Chondrocyte (in vitro differentiated cells): ENCODE measurements at places on chromosomes 4 and X. TPM values are rescaled to one million over a fixed set of nuclear protein-coding genes. Genes with fewer than 3 reads are reported as not detected.

DNA sequence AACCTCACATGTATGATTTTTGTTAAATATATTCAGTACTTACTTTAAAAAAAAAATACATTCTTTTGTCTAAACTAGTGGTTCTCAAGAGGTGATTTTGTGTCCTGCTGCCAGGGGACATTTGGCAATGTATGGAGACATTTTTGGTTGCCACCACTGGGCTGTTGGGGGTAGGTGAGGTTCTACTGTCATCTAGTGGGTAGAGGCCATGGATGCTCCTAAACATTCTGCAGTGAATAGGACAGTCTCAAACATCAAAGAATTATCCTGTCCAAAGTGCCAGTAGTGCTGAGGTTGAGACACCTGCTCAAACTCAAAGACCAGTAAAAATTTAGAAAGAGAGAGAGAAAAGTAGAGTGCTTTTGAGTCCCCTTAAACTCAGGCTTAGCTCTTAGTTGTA lies 32.9 kb upstream of the PGM2 start:
- DNase-seq: no peak

- no peak for DNase-seq
These were observed 871.1 kb upstream of the SLIT2 start for GRCh38 chr4:19380600-19380999.

- no peak for DNase-seq
These were observed 105.6 kb downstream of the CBLL2 start for GRCh38 chrX:22378296-22378695.

DNA sequence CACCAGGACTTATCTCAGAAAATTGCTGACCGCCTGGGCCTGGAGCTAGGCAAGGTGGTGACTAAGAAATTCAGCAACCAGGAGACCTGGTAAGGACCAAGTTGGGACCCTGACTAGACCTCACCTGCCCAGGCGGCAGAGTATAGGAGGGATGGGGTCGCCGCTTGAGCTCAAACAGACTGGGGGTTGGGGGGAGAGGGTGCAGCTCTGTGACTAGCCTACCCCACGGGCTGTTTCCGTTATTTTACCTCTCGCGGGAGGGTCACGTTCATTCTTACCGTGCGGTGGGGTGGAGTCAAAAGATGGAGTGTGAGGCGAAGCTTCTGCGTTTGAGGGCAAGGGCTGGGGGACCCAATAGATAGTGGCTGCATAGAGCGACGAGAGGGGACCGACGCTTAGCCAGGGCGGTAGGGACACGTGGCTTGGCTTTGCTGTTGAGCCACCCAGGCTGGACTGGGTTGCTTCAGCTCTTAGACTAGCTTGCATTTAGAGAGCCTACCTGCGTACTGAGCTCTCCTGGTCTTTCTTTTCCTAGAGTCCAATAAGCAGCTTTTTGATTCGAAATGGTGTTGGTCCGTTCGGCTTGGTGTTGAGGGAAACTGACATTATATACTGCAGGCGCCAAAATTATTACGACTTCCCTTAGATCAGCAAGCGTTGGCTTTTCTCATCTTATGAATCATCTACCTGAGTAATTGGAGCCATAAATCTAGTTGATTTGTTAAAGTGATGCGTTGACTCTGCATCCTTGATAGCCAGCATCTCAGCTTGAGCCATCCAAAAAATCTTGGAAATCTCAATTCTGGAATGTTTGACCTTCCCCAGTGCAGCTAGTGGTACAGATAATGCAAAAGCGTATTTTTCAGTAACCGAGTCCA lies 591 bp downstream of the PRPS1 start:
- no peak for DNase-seq

GRCh38 chrX:155767051-155767875 lies 113.9 kb upstream of the VAMP7 start:
- DNase-seq: no peak

- DNase-seq: peak; percentile 59
These were observed 14.0 kb downstream of the SORCS2 start for GRCh38 chr4:7206385-7206784.

- no peak for DNase-seq
These were observed 197.6 kb upstream of the PSAPL1 start for GRCh38 chr4:7632341-7632740.

DNA sequence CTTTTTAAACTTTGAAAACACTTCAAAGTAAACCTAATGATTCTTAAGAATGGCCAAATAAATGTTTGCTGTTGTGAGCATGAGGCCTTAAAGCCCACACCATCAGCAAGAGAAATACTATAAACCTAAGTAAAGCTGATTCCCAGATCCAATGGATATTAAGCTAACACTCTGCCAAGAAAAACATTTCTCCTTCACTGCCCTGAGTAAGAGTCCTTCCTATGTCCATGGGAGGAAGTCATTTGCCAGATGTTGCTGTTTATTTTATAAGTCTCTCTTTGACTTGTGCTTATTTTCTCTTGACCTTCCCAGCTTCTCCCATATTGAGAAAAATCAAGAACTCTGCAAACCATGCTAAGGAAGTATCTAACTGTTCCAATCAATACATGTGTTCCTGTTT lies 154.3 kb upstream of the EDNRA start:
- DNase-seq: no peak

DNA sequence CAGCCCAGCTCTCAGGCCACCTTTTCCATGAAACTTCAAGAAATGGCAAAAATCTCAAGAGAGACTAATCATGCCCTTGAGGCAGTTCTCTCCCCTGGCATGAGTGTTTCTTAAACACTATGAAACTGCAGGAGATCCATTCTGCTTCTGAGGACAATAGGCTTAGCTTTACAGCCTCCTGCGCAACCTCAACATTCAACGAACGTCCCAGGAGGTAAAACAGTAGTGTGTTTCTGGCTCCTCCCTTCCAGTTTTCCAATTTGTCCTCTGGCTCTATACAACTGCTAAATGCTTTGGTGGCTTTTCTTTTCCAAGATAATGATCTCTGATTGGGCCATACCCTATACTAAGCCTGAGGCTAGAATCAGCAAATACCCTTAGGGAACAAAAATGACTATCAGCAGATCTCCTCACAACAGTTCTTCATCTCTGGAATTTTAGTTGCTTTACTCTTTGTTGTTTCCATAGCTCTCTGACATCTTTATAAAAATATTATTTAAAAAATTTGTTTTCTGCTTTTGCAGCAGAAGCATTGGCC lies 87.0 kb upstream of the FAT1 start:
- DNase-seq: no peak

DNA sequence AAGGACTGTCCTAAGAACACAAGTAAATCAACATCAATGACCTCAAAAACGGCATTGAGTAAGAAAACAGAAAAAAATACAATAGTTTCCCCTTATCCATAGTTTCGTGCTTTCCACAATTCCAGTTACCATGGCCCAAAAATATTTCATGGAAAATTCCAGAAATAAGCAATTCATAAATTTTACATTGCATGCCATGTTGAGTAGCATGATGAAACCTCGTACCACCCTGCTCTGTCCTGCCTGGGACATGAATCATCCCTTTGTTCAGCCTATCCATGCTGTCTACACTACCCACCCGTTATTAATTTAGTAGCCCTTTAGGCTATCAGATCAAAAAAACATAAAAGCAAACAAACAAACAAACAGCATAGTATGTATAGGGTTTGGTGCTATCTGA lies 51.1 kb downstream of the KLF3 start:
- DNase-seq: no peak

DNA sequence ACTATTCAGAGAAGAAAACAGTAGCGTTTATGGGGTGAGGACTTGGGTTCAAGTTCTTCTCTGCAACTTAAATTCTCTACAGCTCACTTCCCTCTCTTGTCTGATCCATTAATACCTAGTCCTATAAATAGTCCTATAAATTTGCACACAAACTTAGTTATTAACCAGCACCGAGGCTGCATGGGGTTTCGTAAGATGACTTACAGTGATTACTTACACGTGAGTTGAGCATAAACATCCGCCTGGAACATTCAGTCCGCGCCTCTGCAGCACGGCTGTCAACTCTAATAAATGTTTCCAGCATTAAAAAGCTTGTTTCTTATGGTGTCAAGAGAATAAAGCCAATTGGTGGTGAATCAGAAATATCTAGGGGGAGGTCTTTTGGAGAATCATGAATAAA lies 103.0 kb upstream of the ENPP6 start:
- DNase-seq: no peak

GRCh38 chr4:26287756-26288155 lies 33.1 kb upstream of the RBPJ start:
- no peak for DNase-seq

GRCh38 chrX:3377560-3377959 lies 31.1 kb upstream of the MXRA5 start:
- DNase-seq: no peak

GRCh38 chr4:153079857-153080391 lies 124.3 kb upstream of the TRIM2 start:
- DNase-seq: no peak

DNA sequence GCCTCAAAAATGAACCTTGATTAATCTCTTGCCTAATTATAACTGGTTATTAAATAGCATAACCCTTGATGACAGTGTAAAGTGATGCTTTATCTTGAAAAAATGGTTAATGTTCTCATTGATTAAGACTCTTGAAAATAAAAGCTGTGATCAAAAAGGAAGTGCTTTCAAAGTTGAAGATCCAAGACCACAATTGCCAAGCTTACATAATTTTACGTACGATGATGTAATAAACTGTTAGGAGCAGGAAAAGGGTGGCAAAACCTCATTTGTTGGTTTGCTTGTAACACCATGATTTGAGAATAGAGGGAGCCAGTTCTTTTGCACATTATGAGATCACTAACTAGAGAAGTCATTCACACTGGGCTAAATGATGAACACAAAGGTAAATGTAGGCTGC lies 322.2 kb downstream of the ADGRL3 start:
- no peak for DNase-seq

- no peak for DNase-seq
These were observed 880.4 kb downstream of the PCDH18 start for GRCh38 chr4:136651932-136652331.

- no peak for DNase-seq
These were observed 20.3 kb upstream of the SLC25A4 start for GRCh38 chr4:185122681-185123345.

GRCh38 chr4:152992466-152992865 lies 56.3 kb downstream of the FHDC1 start:
- DNase-seq: no peak

DNA sequence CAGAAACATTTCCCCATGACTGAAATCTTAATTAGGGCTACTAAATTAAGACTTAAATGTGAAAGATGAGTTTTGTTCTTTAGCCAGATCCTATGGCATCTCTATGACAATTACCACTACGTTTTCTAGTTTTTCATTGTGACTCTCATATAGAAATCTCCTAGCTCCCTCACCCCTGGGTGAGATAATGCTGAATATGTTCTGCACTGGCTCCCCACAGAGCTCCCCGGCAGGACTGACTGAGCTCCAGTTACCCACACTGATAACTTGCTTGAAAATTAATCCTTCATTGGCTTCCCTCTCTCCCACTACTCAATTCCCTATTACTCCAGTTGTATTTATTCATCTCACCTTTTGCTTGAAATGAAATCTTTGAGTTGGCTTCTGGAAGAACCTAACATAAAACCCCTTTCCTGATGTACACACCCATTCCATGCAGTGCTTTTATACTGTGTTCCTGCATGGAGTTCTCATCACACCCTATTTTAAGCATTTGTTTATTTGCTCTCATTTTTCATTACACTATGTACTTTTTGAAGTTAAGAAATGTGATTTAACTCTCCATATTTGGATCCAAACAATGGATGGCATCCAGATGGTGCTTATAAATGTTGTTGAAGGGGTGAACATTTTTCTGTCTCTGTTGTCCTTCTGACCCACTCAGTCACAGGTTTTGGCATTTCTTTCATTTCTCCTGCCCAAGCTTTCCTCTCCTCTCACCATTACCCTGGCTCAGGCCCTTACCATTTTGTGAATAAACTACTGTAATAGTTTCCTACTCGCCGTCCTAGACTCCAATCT lies 623.4 kb downstream of the SPRY1 start:
- no peak for DNase-seq

GRCh38 chrX:136227948-136228838 lies 23.0 kb downstream of the MAP7D3 start:
- DNase-seq: no peak

DNA sequence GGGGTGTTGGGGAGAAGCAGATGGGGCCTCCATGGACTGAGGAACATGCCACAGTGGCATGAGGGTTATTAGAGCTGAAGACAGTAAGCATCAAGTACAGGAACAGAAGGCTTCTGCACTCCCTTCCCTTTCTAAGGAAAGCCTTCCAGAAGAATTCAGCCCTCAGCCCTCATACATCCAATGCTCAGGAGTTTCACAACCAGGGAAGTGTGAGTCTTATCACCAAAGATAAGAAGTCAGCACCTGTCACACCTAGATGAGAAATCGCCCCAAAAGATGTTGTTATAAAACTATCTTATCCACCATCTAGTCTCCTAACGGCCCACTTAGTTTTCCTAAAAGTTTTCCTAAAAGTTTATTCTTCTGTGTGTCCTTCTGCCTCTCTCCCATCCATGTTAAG lies 78.0 kb upstream of the STS start:
- no peak for DNase-seq

DNA sequence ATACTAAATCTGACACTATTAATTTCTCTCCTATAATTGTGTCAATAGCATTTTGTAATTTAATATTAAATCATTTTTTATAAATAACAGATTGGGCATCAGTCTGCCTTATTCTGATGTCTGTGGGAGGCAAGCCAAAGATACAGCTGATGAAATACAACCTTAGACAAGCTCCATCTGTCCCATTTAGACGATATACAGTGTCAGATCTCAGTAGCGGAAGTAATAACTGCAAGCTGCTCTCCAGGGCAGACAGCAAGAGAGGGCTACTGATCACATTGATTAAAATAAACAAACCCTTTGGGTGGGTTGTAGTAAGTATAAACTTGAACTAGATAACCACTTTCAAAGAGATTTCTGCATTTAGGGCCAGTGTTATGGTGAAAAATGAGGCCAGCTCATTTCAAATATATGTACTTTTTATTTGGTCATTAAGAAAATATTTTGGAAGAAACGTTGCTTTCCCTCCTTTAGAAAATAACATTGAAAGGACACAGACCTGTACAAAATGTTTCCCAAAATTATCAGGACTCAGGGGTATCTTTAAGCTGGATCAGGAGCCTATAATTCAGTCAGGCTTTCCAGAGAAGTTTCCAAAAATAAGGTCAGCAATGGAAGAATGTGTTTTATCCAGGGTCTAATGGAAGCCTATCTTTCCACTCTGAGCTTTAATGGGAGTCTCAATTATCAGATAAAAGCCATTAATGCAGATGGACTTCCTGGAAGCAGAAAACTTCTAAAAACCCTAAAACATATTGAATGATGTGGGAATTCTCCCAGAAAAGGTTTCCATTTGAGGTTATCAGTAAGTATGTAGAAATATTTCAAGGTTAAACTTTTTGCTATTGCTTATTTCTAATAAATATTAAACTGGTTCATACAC lies 1028.8 kb upstream of the IGFBP7 start:
- DNase-seq: no peak

IL13RA2 gene
- not detected in 3 replicates for total RNA-seq

TNMD gene
- 1.5 to 1.9 TPM in 2 of 3 replicates, not detected in the other for total RNA-seq

GPR82 gene
- total RNA-seq: not detected in 3 replicates

SATL1 gene
- total RNA-seq: 0.15 TPM in 1 of 3 replicates, not detected in the others

AMER1 gene
- 4.6 to 5.4 TPM (median 4.7 TPM) in 3 replicates for total RNA-seq

DDIT4L gene
- total RNA-seq: 0.20 to 0.38 TPM in 2 of 3 replicates, not detected in the other

RAPGEF2 gene
- 31.0 to 40.1 TPM (median 37.3 TPM) in 3 replicates for total RNA-seq

STOX2 gene
- 1.6 to 1.9 TPM (median 1.6 TPM) in 3 replicates for total RNA-seq

ZAR1 gene
- not detected in 3 replicates for total RNA-seq

YY2 gene
- 3.6 to 4.9 TPM (median 4.7 TPM) in 3 replicates for total RNA-seq

RNF212 gene
- total RNA-seq: 4.6 to 12.8 TPM (median 9.1 TPM) in 3 replicates

GC gene
- not detected in 3 replicates for total RNA-seq

RPS6KA6 gene
- 2.4 to 2.7 TPM (median 2.5 TPM) in 3 replicates for total RNA-seq
